ENCODE measurements at places on chromosomes 3 and 15.
A peak's percentile ranks its signal among the peaks of the same experiment; 100 is the strongest.

- no peak for DNase-seq
Observed at GRCh38 chr15:20345401-20345958, 196.1 kb downstream of the GOLGA6L6 start.

DNA sequence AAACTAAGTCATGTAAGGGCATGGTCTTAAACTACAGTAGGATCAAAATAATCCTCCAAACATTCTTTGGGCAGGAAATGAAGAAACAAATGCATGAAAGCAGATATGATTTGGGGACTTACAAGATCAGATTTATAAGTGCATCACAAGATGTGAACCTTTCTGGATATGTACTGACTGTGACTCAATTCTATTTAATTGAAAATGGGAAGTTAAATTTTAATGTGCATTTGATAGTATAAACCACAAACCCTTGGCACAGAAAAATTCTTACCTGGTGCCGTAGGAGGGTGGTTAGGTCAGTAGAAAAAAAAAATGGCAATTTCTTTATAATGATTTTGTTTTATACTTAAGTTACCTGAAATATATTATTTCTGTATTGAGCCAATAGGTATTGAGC lies 262.5 kb upstream of the TGFBR2 start:
- no peak for DNase-seq

DNA sequence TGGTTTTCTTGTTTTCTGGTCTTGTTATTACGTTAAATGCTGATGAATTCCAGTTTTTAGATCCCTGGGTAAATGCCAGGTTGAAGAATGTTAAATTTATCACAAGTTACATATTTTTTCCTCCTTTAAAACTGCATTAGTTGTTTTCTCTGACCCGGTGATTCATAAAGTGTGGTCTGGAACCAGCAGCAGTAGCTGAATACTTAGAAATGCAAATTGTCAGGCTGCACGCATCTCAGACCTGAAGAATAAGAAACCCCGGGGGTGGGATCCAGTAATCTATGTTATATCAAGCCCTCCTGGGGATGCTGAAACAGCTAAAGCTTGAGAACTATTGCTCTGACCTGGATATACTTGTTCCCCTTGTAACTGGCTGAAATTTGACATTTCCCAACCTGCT lies 69.1 kb downstream of the PEX5L start:
- DNase-seq = no peak

DNA sequence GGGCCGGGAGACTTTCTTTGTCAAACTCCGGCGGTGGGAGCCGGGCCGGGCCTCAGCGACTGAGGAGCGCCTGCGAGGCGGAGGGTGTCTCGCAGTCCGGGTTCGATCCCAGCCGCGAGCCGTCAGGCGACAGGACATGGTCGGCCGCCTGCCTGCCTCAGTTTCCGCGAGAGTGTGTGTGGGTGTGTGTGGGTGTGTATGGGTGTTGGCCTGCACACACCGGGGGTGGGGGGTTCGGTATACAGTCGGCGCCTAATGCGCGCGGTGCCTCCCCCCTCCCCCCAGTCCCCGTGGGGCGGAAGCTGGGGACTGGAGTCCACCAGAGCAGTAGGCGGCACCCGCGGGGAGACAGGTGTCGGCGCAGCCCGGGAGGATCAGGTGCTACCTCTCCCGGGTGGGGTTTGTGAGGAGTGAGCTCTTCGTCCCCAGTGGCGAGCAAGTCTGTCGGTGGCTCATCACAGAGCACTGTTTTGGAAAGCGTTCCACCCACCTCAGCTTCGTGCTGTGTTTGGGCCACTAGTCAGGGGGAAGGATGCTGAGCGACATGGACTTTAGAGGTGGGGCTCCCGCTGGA lies 246.3 kb downstream of the GOLGA6L6 start:
- DNase-seq = no peak

- no peak for DNase-seq
Observed at GRCh38 chr3:126309861-126310655, 47.1 kb downstream of the KLF15 start.

DNA sequence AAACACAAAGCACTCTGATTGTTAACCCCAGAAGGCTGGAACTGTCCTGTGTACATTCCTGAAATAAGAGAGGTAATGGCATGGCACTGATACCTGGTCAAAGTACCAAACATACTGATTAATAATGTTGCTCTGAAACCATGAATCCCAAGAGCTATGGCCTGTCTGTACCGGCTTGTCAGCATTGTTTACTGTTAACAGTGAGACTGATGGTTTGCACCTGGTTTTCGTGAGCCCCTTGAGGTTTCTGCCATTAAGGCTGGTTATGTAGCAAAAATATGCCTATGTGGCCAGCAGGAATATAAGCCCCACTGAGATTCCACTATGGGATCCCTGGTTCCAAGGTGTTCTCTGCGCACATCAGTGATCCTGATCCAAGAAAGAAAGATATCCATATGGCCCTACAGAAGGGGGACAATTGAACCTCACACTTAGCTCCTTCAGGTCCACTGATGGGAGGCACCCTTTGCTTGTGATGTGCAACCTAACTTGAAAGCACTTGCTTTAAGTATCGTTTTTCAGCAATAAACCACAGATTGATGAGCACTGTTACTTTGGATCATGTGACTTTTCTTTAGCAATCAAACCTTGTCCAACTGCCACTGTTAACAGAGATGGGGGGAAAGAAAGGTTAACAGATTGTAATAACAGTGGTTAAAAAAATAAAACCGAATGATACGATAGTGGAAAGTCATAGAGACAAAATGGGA lies 65.2 kb downstream of the TBL1XR1 start:
- no peak for DNase-seq

DNA sequence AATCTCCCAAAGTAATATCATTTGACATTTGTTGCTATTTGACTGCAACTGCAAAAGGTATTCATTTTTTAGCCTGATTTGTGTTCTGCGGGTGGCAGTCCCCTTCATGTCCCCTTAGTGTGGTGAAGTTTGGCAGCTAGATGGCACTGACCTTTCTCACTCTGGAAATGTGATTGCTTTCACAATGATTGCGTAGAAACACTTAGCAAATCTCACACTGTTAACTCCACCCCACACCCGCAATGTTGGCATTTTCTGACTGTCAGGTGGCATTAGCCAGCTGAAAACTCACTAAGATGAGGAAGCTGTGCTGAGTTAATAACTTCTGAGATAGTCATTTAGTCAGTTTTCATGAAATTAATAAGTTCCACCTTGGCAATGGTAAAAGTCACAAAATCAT lies 76.9 kb downstream of the TRIM69 start:
- DNase-seq = no peak

DNA sequence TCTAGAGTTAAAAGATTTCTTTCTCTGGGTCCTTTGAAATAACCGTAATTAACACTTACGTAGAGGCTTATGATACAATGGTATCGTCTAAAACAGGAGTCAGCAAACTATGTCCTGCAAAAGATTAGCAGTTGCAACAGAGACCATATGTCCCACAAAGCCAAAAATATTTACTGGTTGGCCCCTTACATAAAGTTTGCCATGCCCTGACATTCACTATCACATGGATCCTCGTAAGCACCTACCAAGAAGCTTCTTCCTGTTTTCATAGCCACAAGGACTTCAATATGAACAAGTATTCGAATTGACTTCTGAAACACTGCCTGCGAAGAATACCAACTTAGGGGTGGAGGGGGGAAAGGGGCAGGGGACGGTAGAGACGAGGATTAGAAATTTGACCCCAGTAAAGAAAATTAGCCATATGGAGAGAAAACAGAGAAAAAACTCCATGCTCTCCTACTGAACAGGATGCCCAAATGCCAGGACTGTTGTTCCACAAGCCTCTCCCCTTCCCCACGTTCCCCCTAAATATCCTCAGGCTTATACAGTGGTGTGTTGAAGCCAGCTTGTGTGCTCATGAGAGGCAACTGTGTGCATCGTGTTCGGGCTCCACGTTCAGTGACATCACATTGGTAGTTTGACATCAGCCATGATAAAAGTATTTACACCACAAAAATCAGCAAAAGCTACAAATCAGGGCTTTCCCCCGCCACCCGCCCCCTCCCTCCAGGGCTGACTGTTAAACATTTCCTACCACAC lies 144.1 kb upstream of the HES1 start:
- no peak for DNase-seq

DNA sequence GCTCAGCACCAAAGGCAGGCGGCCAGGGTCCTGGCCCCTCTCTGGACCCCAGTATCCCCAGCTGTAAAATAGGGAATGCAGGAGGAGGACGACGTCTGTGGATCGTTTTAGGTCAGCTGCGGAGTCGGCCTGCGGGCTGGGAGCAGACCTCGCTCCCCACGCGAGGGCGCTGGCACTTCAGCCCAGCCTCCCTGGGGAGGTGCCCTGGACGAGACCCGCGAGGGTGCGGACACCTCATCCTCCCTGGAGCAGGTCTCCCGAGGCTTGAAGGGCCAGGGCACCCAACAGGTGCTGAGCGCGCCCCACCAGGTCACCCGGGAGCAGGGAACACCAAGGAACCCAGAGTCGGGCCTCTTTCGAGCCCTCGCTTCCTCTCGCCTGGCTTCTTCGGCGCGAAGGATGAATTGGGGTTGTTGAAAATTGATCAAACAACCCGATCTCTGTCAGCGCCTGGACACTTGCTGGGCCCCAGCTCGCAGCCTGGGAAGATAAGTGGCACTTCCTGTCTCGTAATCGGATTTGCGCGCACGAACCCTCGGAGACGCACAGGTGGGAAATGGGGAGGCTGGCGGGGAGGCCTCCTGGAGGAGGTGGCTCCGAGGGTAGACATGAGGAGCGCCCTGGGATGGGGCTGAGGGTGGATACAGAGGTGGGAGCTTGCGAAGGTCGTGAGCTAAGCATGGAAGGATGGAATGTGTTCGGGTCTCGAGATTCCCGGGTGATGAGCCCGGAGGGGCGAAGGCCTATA lies 588 bp upstream of the VIPR1 start:
- peak; percentile 26 for DNase-seq

DNA sequence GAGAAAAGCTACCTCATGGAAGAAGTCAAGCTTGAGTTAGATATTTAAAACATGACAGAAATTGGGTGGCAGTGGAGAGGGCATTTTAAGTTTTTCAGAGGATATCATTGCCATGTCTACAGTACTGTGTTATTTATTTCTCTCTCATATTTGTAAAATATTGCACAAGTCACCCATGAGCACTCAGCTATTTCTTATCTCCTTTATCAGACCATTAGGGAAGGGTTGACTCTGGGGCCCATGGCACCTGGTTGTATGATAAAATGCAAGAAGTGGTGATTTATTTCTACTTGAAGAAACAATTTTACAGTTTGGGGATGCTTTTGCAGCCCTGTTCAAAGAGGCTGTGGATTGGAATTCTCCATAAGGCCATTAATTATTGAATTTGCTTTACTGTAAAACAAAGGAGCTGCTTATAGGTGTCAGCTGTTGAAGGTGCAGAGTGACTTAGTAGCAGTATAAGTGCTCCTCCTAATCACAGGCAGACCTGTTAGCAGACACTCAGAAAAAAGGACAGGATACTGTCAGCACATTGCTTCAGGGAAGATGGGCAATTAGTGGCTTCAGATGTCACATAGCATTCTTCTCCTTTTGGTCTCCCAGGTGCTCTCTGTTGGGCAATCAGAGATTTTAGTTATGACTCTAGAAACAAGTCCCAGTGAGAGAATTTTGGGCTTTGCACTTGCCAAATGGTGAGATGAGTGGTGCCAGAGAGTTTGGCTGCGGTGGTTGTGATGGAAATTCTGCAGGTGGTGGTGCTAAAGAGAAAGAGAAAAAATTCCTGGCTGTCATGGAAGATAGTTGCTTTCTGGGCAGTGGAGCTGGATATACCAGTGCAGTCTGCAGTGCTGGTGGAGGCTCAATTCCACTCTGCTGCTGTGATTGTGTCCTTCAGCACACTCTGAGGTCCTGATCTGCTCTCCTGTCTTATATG lies 129.7 kb upstream of the ROPN1 start:
- no peak for DNase-seq

DNA sequence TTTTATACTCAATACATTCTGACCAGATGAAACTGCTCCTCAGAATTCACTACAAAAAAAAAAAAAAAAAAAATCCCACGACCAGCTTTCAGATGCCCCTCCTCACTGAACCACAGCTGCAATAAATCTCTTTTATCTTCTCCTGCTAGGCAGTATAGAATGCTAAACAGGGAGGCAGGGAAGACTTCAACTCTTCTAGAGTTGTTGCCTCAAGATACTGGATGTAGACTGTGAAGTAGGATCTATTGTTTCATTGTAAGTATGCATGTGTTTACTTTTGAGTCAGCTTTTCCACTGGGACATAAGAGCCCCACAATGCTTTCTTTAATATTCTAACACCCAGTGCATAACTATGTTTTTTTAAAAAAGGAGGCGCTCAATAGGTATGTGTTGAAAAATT lies 401.4 kb downstream of the TBL1XR1 start:
- no peak for DNase-seq

DNA sequence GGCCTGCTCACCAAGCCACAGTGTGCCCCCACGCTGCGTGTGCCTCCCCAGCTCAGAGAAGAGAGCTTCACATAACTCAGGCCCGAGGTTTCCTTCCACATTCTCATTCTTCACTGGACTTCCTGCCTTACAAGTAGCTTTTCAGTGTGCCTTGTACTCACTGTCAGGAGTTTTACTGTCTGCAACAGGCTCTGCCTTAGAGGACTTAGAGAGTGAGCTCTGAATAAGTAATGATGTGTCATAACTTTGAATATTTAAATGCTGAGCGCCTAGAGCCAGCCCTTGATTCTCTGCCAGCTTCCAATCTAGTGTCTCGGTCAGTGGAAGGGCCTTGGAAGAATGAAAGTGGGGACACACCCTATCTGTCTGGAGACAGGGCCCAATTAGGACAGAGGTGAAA lies 41.8 kb downstream of the ITGB5 start:
- DNase-seq = no peak

- DNase-seq = no peak
Observed at GRCh38 chr3:143037867-143038266, 36.5 kb downstream of the U2SURP start.

DNA sequence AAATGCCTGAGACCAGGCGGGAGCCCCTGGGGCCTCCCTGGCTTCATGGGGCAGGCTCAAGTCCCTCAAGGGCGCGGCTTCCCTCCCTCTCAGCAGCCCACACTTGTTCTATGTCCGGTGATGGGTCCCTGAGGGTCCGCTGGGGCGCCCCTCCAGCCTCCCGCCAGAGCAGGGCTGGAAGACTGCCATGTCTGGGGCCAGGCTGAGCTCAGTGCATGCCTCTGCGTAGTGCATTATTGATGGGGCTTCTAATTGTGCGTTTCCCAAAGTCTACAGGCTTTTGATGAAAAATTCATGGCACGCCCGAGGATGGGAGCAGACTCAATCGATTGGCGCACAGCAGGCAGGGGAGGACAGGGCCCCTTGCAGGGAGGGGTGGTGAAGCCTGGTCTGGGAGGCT lies 51.3 kb downstream of the CYP11A1 start:
- DNase-seq = no peak

- DNase-seq = no peak
Observed at GRCh38 chr3:159238646-159239045, 436.8 kb downstream of the MFSD1 start.

DNA sequence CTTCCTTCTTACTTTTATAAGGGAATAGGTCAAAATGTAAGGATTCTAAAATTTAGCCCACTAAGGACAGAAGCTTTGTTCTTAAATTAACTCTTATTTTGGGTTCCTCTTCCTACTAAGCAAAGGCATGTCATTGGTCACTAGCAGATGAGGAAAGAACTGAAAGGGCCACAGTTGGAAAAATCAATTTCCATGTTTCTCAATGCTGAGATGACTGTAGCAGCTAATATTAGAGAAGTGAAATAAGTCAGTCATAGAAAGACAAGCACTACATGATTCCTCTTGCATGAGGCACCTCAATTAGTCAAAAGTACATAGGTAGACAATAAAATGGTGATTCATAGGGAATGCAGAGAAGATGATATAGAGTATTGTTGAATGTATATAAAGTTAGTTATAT lies 353.7 kb downstream of the RSL24D1 start:
- DNase-seq = no peak

GRCh38 chr15:89278307-89278706 lies 34.5 kb downstream of the FANCI start:
- no peak for DNase-seq

GRCh38 chr15:34292621-34293020 lies 45.0 kb downstream of the SLC12A6 start:
- DNase-seq = no peak

Data from activated naive CD8-positive, alpha-beta T cell treated with anti-CD3 and anti-CD28 coated beads, Interleukin-2, amount 50 U/mL, for 16 hours (primary cell).